ENCODE measurements at places on chromosomes 16 and 17.

- no peak for DNase-seq
These were observed 41.9 kb downstream of the FAM20A start for GRCh38 chr17:68559316-68559715.

- no peak for DNase-seq
These were observed 196.9 kb downstream of the SPECC1 start for GRCh38 chr17:20206068-20206467.

DNA sequence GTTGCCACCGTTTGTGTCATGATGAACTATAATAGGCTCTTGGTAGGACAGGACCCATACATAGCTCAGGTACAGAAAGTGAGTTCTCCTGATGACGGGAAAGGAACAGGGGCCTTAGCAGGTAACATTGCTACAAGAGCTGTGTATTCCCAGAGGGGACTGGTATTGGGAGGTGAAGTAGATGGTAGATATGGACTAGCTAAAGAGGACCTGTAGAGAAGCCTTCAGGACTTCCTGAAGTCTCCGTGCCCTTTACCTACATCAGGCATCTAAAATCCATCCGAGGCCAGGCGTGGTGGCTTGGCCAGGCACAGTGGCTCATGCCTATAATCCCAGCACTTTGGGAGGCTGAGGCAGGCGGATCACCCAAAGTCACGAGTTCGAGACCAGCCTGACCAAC lies 12.7 kb upstream of the SMARCD2 start:
- no peak for DNase-seq

DNA sequence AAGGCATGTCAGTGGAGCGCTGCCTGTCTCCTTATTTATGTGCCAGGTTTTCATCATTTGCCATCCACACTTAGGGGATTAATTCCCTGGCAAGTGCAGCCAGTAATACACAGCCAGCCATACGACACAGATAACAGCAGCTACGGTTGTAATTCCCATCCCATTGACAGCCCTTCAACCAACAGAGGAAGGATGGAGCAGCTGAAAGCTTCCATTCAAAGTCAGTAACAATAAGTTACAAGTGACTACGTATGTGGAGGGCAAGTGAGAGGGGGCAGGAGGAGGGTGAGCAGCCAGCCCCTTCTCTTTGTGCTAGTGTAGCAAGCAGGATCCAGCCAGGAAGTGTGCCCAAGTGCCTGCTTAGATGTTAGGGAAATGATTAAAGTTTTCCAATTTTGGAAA lies 53.8 kb upstream of the LYRM9 start:
- DNase-seq, result no peak

DNA sequence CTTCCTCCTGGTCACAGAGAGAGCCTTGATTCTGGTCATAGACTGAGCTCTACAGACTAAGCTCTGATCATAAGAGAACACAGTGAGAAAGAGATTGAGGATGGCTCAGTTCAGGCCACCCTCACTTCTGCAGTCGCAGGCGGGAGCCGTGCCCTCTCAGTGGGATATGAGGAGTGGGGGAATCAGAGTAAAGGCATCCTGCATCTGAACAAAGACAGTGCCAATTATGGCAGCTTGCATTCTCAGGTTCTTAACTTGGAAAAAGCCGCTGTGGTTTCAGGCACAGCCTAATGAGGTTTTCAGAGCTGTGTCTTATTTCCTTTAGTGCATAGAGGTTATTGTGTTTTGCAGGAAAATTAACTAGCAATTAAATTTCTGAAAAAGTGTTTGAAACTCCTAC lies 134.4 kb upstream of the NLRP1 start:
- no peak for DNase-seq

DNA sequence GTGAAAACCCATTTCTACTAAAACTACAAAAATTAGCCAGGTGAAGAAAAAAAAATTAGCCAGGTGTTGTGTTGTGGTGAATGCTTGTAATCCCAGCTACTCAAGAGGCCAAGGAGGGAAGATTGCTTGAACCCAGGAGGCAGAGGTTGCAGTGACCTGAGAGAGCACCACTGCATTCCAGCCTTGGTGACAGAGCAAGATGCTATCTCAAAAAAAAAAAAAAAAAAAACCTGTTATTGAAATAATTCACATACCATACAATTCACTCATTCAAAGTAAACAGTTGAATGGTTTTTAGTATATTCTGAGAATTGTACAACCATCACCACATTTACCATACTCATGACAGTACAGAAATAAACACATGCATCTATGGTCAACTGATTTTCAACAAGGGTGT lies 31.0 kb downstream of the ZNRF1 start:
- DNase-seq, result no peak

DNA sequence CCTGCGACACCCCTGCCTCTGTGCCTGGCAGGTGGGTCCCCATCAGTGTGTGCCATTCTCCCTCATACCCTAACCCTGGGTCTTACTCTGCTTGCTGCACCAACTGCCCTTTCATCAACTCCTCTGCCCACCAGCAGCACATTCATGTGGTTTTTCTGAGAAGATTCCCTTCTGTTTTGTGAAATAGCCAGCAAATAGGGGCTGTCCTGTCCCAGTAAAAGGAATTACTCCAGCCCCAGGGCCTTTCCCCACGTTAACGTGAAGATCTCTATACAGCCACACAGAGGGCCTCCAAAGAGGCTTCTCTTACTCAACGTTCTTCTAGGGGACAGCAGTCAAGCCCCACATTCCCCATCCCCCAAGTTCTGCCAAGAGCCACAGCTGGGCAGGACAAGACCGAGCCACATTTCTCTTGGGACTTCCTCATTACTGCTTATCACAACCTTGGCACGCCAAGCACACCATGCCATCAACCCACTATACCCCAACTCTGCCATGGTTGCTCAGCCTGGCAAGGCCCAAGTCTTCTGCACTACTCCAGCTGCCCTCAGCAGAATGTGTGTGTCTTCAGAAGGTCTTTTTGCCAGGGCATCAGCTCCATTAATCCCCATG lies 18.7 kb upstream of the CCL2 start:
- no peak for DNase-seq

- DNase-seq, result no peak
These were observed 85.8 kb downstream of the MRM3 start for GRCh38 chr17:867896-868489.

DNA sequence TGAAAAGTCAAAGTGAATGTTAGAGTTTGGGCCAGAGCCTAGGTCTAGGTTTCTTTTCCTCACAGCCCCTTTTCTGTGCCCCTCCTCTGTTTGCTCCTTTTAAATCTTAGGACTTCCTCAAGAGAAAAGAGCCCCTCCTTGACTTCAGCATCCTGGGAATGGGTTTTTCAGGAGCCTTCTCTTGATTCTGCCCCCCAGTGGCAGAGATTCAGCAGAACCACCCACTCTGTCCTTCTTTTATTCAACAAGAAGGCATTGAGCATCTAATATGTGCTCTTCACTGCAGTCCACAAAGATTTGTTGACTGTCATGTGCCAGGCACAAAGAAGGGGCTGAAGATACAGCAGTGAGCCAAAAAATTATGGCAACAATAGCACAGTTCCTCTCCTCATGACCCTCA lies 270.8 kb upstream of the CDH5 start:
- DNase-seq, result no peak

All from activated T-helper 2 cell treated with anti-CD3 and anti-CD28 coated beads, Interferon-gamma antibody, Interleukin-2, Interleukin-4, amounts not matched to agents 10 μg/mL and 5 μg/mL and 100 μg/mL, durations not matched to agents 14 hours and 24 hours and 36 hours (primary cell).